Bronchus fibroblast of lung (primary cell): ENCODE measurements at places on chromosomes 3 and 15. TPM values are rescaled to one million over a fixed set of nuclear protein-coding genes. Genes with fewer than 3 reads are reported as not detected.

Gene AMT
- total RNA-seq, result 2.5 and 2.7 TPM in 2 replicates

Gene TPM1
- 117 and 137 TPM in 2 replicates for total RNA-seq

Gene KBTBD13
- total RNA-seq, result not detected in 2 replicates

Gene ATP13A4
- total RNA-seq, result 0.15 TPM in 1 of 2 replicates, not detected in the other

Gene CHRD
- 0.17 and 0.30 TPM in 2 replicates for total RNA-seq

Gene ACAD9
- total RNA-seq, result 34.3 and 37.7 TPM in 2 replicates

Gene CPLX3
- not detected in 2 replicates for total RNA-seq

Gene CAPN3
- total RNA-seq, result 0.50 and 1.6 TPM in 2 replicates

Gene PTX3
- 276 and 277 TPM in 2 replicates for total RNA-seq

Gene GOLGA8O
- not detected in 2 replicates for total RNA-seq

Gene GOLGA6A
- not detected in 2 replicates for total RNA-seq

Gene CKMT1A
- total RNA-seq, result not detected in 2 replicates

Gene TMC3
- not detected in 2 replicates for total RNA-seq

Gene GP5
- total RNA-seq, result under 0.01 TPM in 1 of 2 replicates, not detected in the other

Gene ANKRD28
- total RNA-seq, result 84.4 and 100 TPM in 2 replicates

Gene KLHL18
- 14.0 and 14.8 TPM in 2 replicates for total RNA-seq

Gene WNT7A
- total RNA-seq, result not detected in 2 replicates

Gene ATP2B2
- not detected in 2 replicates for total RNA-seq

Gene LRRC31
- not detected in 2 replicates for total RNA-seq

Gene RGMA
- total RNA-seq, result 3.6 and 5.7 TPM in 2 replicates

Gene TM4SF1
- 155 and 173 TPM in 2 replicates for total RNA-seq

Gene MEIS2
- total RNA-seq, result 23.6 and 25.4 TPM in 2 replicates

Gene BMF
- total RNA-seq, result 0.17 and 1.6 TPM in 2 replicates

Gene PROS1
- total RNA-seq, result 8.6 and 11.9 TPM in 2 replicates

Gene FBXO40
- not detected in 2 replicates for total RNA-seq

Gene XCR1
- not detected in 2 replicates for total RNA-seq

Gene LMOD3
- total RNA-seq, result not detected in 2 replicates

Gene TMCC1
- 3.4 and 4.5 TPM in 2 replicates for total RNA-seq

Gene CADPS
- 0.50 and 0.74 TPM in 2 replicates for total RNA-seq

Gene PCOLCE2
- total RNA-seq, result 1.3 and 1.5 TPM in 2 replicates

Gene KLF15
- total RNA-seq, result 3.2 and 3.3 TPM in 2 replicates

Gene PRTG
- total RNA-seq, result 3.4 and 4.2 TPM in 2 replicates
